ENCODE measurements at places on chromosomes 5 and 9.
A peak's percentile ranks its signal among the peaks of the same experiment; 100 is the strongest.

DNA sequence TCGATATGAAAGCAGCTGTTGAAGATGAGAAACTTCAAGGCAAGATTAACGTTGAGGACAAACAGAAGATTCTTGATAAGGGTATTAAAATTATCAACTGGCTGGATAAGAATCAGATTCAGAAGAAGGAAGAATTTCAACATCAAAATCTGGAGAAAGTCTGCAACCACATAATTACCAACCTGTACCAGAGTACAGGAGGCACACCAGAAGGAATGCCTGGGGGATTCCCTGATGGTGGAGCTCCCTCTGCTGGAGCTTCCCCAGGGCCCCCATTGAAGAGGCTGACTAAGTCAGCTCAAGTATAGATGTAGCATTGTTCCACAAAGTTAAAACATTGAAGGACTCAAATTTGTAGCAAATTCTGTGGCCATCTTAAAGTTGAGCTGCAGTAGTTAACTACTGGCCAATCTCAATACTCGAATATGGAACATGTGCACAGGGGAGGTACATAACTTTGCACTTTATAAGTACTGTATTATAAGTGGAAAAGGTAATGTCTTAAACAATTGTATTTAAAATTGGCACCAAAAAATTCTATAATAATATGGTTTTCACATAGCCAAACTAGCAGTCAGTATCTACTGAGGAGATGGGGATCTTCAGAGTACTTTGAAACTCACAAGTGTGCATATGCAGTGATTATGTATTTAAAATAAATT, 237.5 kb downstream of the CHSY3 start:
- no peak for DNase-seq

GRCh38 chr5:160366230-160366629, 4.2 kb downstream of the C1QTNF2 start:
- no peak for DNase-seq

- DNase-seq: no peak
Observed at GRCh38 chr9:137017791-137018497, 10.1 kb downstream of the ABCA2 start.

DNA sequence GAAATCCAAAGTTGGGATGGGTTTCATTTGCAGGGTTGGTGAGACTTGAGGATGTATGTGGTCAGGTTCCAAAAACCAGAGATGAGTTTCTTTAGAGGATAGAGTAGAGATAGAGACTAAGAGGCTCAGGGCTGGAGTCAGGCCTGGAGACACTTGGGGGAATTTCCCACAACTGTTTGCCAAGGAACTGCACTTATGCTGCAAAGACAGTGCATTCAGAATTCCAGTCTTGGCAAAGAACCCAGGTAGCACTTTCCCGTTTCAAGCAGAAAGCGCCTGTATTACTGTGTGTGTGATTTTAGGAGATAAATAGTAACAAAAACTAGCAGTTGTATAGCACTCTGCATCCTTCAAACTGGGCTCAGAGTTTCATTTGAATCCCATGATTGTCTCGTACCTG, 55.4 kb downstream of the SNCAIP start:
- DNase-seq: no peak

- DNase-seq: no peak
Observed at GRCh38 chr5:15034379-15034778, 162.8 kb upstream of the ANKH start.

DNA sequence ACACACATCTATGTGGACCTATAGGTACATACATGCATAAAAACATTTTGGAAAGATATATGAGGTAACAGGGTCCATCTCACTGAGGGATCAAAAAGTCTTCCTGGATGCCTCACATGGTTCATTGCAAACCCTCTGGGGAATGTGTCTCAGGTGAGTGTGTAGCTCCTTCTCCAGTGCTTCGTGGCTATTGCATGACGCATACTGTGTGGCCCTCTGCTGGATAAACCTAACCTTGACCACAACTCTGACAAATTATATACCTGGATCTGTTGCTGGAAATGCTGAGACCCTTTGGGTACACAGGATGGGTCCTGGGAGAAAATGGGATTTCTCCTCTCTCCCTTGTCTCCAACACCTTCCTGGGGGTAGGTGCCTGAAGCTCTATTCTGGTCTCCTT, 91.9 kb downstream of the JAKMIP2 start:
- DNase-seq: no peak

- DNase-seq: no peak
Observed at GRCh38 chr9:124869466-124869985, 7.6 kb downstream of the ARPC5L start.

DNA sequence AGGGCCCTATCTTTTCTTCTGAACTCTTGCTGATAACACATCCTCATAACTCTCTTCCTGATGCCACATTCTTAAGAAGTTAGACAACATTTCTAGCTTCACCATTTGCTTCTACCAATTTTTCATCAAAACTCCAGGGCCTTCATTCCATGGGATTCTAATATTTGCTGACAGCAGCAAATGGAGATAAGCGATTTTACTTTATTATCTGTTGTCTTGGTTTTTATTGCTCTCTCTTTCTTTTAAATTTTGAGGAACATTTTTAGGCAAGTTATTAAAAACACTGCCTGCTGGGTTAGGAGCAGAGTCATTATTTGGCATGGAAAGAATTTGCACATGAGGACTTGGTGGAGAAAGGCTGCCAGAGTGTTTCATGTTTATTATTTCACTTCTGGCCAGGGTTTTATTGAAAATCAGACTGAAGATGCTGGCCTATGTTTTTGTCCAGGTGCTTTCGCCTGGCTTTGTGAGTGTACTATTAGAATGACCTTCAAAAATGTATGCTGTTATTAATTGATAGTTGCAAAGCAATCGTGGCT, 27.7 kb downstream of the NSG2 start:
- no peak for DNase-seq

GRCh38 chr5:1137567-1138444, 25.9 kb upstream of the SLC12A7 start:
- DNase-seq: no peak

- peak; percentile 29 for DNase-seq
Observed at GRCh38 chr5:8633696-8634095, 764.7 kb downstream of the MTRR start.

DNA sequence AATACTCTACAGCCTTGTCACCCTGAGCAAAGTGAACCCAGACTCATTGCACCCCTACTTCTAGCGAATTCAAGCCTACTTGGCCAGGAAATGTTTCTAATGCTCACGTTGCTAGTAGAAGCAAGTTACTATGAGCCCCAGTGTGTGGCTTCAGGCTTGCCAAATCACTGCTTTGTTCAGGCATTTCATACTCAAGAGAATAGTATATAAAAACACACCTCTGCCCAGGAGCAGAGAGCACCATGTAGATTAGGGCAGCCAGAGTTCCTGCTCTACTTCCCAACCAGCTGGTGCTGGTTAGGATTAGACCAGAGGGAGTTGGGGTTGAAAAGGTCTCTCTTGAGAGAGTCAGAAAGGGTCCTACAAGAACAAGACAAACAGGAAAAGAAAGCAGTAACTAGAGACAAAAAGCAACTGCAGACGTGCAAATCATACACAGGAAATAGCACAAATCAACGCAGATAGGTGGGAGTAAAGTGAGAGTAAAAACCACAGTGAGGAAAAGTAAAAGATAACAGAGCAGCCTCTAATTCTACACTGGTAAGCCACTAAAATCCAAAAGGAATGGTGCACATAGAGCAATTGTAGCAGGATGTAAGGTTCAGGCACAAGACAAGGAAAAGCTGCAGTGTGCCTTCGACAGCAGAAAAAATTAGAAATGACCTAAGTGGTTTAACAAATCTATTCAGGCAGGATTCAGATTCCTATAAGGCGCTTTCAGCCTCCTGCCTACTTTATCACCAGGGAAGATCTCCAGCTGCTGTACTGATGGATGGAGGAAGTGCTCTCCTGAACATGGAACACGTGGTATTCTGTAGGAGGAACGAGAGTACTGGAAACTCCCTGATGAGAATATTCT, 49.6 kb upstream of the KIF2A start:
- no peak for DNase-seq

DNA sequence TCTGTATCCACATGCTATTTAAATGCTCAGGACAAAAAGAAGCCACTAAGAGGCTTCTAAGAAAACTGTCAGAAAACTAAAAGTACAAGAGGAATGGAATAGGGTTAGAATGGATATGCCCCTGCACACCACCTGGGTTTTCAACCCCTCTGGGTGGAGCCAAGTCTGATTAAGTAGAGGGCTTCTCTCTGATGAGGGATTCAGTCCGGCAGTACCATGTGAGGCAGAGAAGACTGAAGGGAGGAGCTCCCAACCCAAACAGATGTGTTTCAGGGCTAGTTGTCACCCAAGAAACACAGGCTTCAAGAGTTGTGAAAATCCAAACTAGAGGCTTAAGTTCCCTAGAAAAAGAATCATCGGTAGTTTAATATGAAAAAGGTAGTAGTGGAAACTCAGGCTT, 12.5 kb downstream of the NREP start:
- DNase-seq: no peak

- DNase-seq: no peak
Observed at GRCh38 chr9:20271096-20271495, 351.2 kb downstream of the MLLT3 start.

DNA sequence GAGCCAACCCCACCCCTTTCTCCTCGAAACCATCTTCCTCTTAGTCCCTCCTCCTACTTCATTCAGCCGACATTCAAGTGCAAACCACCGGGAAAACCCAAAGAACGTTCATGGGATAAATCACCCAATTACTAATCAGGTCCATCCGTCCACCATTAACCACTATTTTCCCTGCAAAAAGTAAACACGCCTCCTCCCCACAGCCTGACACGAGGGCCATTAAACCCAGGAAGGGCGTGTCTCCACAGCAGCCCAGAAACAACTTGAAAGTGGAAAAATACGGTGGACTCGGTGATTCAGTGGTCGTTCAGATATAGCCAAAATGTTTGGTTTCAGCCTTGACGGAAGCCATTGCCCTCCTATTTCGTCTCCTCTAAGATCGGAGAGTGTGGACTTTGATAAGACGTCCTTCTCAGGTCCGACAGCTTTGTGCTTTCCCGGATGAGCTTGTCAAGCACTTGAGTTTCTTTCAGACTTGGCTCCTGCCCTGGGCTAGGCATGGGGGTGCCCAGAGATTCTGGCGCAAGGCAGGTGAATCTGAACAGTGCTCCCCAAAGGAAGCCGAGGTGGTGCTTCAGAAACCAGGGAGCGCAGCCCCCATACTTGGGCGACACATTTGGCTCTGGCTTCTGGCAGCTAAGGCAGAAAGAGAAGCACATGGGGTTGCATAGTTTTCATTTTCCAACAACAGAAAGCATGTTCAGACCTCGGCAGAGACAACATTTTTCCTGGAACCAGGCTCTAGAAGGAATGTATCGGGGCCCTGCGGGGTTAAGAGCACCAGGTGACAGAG, 56.6 kb downstream of the SMIM23 start:
- no peak for DNase-seq

- no peak for DNase-seq
Observed at GRCh38 chr9:130199605-130200004, 27.4 kb downstream of the NCS1 start.

GRCh38 chr5:150651924-150652671, 9.0 kb upstream of the MYOZ3 start:
- no peak for DNase-seq

DNA sequence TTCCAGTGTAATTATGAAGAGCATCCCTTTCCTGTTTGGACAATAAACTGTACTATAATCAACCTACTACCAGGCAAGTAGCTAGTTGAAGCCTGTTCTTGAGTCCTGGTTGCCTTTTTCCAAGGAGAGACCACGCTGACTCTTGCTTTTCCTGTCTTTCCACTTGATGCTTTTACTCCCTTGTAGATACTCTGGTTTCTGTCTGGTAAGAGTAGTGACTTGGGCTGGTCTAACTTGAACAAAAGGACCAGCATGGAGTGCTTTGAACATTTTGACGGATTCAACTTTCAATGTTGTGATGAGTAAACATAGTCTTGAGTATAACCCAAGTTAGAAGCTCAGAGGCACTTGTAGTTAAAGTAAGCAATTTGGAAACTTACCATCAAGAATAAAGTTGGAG, 464.3 kb downstream of the GADD45G start:
- DNase-seq: no peak
